ENCODE measurements at places on chromosomes 2 and 18. TPM values are rescaled to one million over a fixed set of nuclear protein-coding genes. Genes with fewer than 3 reads are reported as not detected.

The PPP4R3B gene
- 50.6 TPM for total RNA-seq

The MAPRE3 gene
- 2.8 TPM for total RNA-seq

The TM4SF20 gene
- total RNA-seq: not detected

The UGT1A5 gene
- total RNA-seq: not detected

The RAD51AP2 gene
- total RNA-seq: not detected

The PTPN4 gene
- 73.2 TPM for total RNA-seq

The COL3A1 gene
- total RNA-seq: not detected

The OTX1 gene
- total RNA-seq: 14.8 TPM

The TMEM169 gene
- 3.6 TPM for total RNA-seq

The MYOM1 gene
- total RNA-seq: 0.27 TPM

The KIF1A gene
- total RNA-seq: 88.9 TPM

The AKAIN1 gene
- total RNA-seq: not detected

The DNAJC5G gene
- total RNA-seq: 0.45 TPM

The ERBB4 gene
- total RNA-seq: 166 TPM

- H3K27ac ChIP-seq: no peak within 1 kb of the TSS
- peaks cover 10% of the 10 kb centered on the region for H3K27me3 ChIP-seq
- H3K4me3 ChIP-seq: peak within 1 kb of the TSS; percentile 89
- DNase-seq: peak; percentile 97
Measured at GRCh38 chr2:238320246-238320647, at the start of gene TRAF3IP1. Gene TRAF3IP1 (plus strand): TSS chr2:238320518. CDS start chr2:238320663, 145 bp downstream.

DNA sequence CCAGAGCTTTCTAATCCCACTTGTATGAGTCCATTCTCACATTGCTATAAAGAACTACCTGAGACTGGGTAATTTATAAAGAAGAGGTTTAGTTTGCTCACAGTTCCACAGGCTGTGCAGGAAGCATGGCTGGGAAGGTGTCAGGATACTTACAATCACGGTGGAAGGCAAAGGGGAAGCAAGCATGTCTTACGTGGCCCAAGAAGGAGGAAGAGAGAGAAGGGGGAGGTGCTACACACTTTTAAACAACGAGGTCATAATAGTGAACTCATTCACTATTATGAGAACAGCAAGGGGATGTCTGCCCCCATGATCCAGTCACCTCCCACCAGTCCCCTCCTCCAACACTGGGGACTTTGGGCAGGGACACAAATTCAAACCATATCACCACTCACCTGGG, 67.8 kb downstream of the TTC32 start:
- H3K36me3 ChIP-seq: no peaks in the 10 kb centered on the region
- H3K27ac ChIP-seq: no peak overlapping the region
- peaks cover 1% of the 10 kb centered on the region for H3K4me1 ChIP-seq
- H3K27me3 ChIP-seq: peaks cover 19% of the 10 kb centered on the region

- no peaks in the 10 kb centered on the region for H3K4me1 ChIP-seq
- H3K27me3 ChIP-seq: no peaks in the 10 kb centered on the region
- no peaks in the 10 kb centered on the region for H3K36me3 ChIP-seq
- no peak overlapping the region for H3K27ac ChIP-seq
- no peak overlapping the region for H3K4me3 ChIP-seq
- DNase-seq: no peak
Measured at GRCh38 chr18:68387246-68387645, 327.7 kb downstream of the TMX3 start.

- H3K4me1 ChIP-seq: no peaks in the 10 kb centered on the region
- no peak for DNase-seq
- H3K4me3 ChIP-seq: no peak overlapping the region
- H3K27me3 ChIP-seq: no peaks in the 10 kb centered on the region
- H3K27ac ChIP-seq: no peak overlapping the region
Measured at GRCh38 chr2:102826904-102827303, 65.1 kb downstream of the TMEM182 start.

DNA sequence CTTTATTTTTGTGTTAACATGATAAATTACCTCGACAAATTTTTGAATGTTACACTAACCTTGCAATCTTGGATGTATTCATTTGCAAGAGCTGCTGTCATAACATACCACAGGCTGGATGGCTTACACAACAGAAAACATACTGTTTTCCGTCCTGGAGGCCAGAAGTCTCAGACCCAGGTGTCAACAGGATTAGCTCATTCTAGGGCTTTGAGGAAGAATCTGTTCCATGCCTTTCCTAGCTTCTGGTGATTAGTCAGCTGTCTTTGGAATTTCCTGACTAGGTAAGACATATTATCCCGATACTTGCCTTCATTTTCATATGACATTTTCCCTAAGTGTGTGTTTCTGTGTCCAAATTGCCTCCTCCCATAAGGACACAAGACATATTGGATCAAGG, 188.6 kb upstream of the CDH19 start:
- no peaks in the 10 kb centered on the region for H3K36me3 ChIP-seq
- H3K4me3 ChIP-seq: no peak overlapping the region
- DNase-seq: no peak
- H3K4me1 ChIP-seq: peaks cover 15% of the 10 kb centered on the region
- no peaks in the 10 kb centered on the region for H3K27me3 ChIP-seq

DNA sequence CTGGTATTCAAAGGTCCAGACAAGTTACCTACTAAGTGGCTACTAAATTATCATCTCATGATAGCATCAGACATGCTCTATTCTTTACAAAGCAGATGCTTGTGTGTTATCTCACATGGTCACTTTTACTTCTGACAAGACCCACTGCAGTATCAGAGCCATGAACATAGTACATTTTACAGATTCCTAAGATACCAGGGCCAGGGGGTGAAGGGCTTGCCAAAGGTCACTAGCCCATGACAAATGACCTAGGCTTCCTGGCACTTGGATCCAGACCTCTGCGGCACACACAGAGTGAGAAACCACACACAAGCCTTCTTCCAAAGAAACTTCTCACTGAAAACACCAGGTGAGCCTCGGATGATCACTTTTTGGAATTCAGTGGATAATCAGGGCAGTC, 446.8 kb downstream of the EIPR1 start:
- DNase-seq: peak; percentile 15
- H3K4me3 ChIP-seq: no peak overlapping the region
- H3K27ac ChIP-seq: no peak overlapping the region
- H3K27me3 ChIP-seq: no peaks in the 10 kb centered on the region
- no peaks in the 10 kb centered on the region for H3K4me1 ChIP-seq

GRCh38 chr2:71609958-71610357, 156.6 kb downstream of the DYSF start:
- H3K36me3 ChIP-seq: no peaks in the 10 kb centered on the region
- H3K4me3 ChIP-seq: no peak overlapping the region
- DNase-seq: no peak
- no peaks in the 10 kb centered on the region for H3K27me3 ChIP-seq
- peaks cover 3% of the 10 kb centered on the region for H3K4me1 ChIP-seq

GRCh38 chr18:64097497-64097896, 51.4 kb downstream of the LINC00305 start:
- no peaks in the 10 kb centered on the region for H3K36me3 ChIP-seq
- no peak overlapping the region for H3K27ac ChIP-seq
- no peak overlapping the region for H3K4me3 ChIP-seq
- peaks cover 3% of the 10 kb centered on the region for H3K4me1 ChIP-seq
- H3K27me3 ChIP-seq: no peaks in the 10 kb centered on the region

GRCh38 chr2:199524689-199525574, 67.2 kb upstream of the SATB2 start:
- no peaks in the 10 kb centered on the region for H3K36me3 ChIP-seq
- no peak for DNase-seq

DNA sequence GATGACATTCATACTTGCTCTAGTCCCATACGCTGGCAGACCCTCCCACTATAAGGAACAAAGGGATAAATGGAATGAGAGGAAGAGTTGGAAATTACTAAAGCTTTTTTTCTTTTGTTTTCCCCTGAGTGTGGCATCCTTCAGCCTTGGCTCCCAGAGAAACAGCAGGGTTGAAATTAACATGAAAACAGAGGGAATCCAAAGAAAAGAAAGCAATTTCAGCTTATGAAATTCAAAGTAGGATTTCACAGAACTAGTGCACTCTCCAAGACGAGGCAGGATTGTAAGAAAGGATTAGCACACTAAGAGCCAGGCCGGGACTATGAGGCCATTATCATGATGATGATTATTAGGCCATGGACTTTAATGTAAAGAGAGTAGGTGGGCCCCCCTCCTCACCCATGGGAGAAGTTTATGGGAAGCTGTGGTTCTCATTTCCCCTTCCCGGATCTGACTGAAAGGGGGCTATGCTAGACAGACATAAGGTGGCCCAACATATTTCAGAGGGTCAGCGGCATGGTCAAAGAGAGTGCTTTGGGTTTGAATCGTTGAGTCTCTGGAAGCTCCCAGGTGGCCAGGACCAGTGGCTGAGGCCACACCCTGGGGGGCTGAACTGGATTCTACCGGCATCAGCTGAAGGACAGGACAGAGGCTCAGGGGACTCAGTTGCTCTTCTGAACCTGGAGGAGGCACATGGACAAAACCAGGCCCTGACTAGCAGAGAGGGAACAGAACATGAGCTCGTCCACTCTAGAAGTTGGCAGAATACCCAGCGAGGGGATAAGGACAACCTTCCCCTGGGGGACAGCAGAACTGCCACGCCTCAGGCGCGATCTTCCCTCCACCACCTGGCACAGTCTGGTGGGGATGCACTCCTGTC, 100.1 kb upstream of the ARL4C start:
- no peaks in the 10 kb centered on the region for H3K36me3 ChIP-seq
- no peaks in the 10 kb centered on the region for H3K27me3 ChIP-seq
- DNase-seq: no peak
- no peak overlapping the region for H3K4me3 ChIP-seq
- H3K27ac ChIP-seq: peak overlapping the region; percentile 94
- H3K4me1 ChIP-seq: no peaks in the 10 kb centered on the region

- H3K4me3 ChIP-seq: no peak overlapping the region
- H3K27ac ChIP-seq: no peak overlapping the region
- no peaks in the 10 kb centered on the region for H3K27me3 ChIP-seq
- H3K36me3 ChIP-seq: no peaks in the 10 kb centered on the region
- no peak for DNase-seq
- H3K4me1 ChIP-seq: no peaks in the 10 kb centered on the region
Measured at GRCh38 chr2:38522754-38523349, 79.9 kb downstream of the HNRNPLL start.

DNA sequence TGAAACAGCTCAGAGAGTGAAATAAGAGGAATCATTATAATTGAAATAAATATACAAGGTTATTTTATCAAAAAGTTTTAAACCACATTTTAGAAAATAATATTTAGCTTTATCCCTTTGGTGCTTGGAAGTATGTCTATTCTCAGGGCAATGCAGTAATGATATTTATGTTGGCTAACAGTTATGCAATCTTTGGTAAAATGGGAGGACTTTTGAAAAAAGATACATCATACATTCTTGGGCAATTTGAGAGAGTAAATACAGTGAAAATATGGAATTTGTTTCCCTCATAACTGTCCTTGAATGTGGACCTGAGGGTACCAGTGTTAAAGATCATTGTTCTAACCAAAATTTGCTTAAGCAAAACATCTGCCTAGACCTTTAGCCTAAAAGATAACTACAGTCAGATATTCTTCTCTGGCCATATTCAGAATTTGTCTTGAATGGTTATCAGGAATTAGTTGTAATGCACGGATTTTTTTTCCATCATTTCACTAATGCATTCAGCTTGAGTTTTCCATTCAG, 137.2 kb downstream of the LRRTM1 start:
- H3K4me1 ChIP-seq: no peaks in the 10 kb centered on the region
- DNase-seq: no peak
- H3K27me3 ChIP-seq: no peaks in the 10 kb centered on the region
- no peak overlapping the region for H3K4me3 ChIP-seq
- no peaks in the 10 kb centered on the region for H3K36me3 ChIP-seq
- no peak overlapping the region for H3K27ac ChIP-seq

DNA sequence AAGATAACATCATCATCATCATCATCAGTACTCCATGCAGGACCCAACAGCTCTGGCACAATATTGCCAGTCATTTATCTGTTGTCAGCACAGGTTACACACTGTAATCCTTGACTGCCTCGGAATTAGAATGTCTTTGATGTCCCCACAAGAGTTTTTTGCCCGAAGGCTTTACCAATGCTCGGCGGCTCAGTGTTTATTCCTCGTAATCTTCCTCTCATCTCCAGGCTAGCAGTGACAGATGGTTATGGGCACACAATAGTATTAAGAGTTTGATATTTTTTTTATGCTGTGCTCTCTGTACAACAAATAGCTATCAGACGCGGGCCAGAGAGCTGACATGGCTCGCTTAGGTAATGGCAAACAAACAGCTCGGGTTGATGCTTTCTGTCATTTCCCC, 515.2 kb downstream of the ZEB2 start:
- no peak for DNase-seq
- H3K4me3 ChIP-seq: no peak overlapping the region
- H3K36me3 ChIP-seq: no peaks in the 10 kb centered on the region
- no peak overlapping the region for H3K27ac ChIP-seq

- no peak overlapping the region for H3K4me3 ChIP-seq
- H3K36me3 ChIP-seq: no peaks in the 10 kb centered on the region
- peak; percentile 59 for DNase-seq
- H3K4me1 ChIP-seq: no peaks in the 10 kb centered on the region
- H3K27ac ChIP-seq: no peak overlapping the region
Measured at GRCh38 chr2:227772197-227772661, 26.5 kb downstream of the SCYGR8 start.

GRCh38 chr18:59044855-59045254, 94.8 kb upstream of the SEC11C start:
- no peaks in the 10 kb centered on the region for H3K27me3 ChIP-seq
- no peaks in the 10 kb centered on the region for H3K36me3 ChIP-seq
- H3K4me3 ChIP-seq: no peak overlapping the region
- H3K4me1 ChIP-seq: peaks cover 3% of the 10 kb centered on the region
- H3K27ac ChIP-seq: no peak overlapping the region

- no peak overlapping the region for H3K4me3 ChIP-seq
- DNase-seq: no peak
- H3K27ac ChIP-seq: no peak overlapping the region
- H3K4me1 ChIP-seq: peaks cover 5% of the 10 kb centered on the region
- no peaks in the 10 kb centered on the region for H3K36me3 ChIP-seq
Measured at GRCh38 chr2:105327690-105328089, 1.8 kb downstream of the TGFBRAP1 start.

GRCh38 chr2:230721712-230722111, 9.1 kb downstream of the CAB39 start:
- no peak for DNase-seq
- H3K4me1 ChIP-seq: peaks cover 11% of the 10 kb centered on the region
- H3K4me3 ChIP-seq: no peak overlapping the region
- H3K36me3 ChIP-seq: peaks cover 34% of the 10 kb centered on the region
- H3K27ac ChIP-seq: no peak overlapping the region

GRCh38 chr18:57915865-57916582, 112.9 kb upstream of the ATP8B1 start:
- no peaks in the 10 kb centered on the region for H3K27me3 ChIP-seq
- H3K4me1 ChIP-seq: no peaks in the 10 kb centered on the region
- no peak overlapping the region for H3K4me3 ChIP-seq
- H3K36me3 ChIP-seq: no peaks in the 10 kb centered on the region
- DNase-seq: no peak

DNA sequence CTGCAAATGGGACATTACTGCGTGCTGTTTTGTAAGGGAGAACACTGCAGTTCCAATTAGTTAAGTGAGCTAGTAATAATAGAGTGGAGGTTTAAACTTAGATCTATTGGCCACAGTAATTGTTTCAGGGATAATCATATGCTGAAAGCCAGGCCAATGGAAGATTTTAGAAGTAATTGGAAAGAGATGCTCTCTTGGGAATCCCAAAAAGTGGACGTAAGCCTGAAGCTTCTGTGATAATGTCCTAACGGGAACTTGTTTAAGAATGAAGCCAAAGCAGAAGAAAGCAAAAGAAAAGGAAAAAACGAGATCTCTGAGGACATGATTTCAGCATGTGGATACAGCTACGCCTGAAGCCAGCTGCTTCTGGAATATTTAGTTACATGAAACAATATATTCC, 594.6 kb downstream of the SLC4A3 start:
- H3K4me1 ChIP-seq: no peaks in the 10 kb centered on the region
- H3K36me3 ChIP-seq: no peaks in the 10 kb centered on the region
- no peak overlapping the region for H3K27ac ChIP-seq
- H3K27me3 ChIP-seq: no peaks in the 10 kb centered on the region
- no peak for DNase-seq
